Hematopoietic multipotent progenitor cell treated with erythropoietin and hydrocortisone succinate and interleukin-3 and kit ligand, for 8 days (in vitro differentiated cells): ENCODE measurements at places on chromosomes 1 and 21.

DNA sequence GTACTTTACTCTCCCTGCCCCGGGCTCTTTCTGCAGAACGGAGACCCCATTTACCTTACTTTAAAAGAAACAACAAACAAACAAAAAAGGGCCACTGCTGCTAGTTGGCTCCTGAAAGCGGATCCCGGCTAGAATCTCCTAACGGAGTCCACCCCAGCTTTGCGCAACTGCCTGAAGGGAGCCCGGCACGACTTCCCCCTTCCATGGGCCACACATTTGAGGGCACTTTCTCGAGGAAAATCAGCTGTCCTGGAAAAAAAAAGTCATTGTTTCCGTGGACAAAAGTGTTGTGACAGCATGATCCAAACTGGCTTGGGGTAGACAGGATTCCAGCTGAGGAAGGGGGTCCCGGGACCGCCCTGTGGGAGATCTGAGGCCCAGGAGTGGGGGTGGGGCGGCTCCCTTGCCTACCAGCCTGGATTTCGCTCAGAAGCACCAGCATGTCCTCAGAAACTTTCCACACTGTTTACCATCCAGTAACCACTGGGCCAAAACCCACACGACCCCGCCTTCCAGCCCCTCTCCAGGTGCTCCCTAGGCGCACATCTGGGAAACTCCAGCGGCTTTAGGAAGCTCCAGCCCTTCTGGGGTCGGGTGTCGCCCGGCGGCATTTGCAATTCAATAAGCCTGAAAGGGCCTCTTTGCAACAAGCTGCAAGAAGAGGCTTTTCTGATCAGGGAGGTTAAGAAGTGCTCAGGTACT is 4.8 kb downstream of the RIPK4 start:
- DNase-seq: no peak

DNA sequence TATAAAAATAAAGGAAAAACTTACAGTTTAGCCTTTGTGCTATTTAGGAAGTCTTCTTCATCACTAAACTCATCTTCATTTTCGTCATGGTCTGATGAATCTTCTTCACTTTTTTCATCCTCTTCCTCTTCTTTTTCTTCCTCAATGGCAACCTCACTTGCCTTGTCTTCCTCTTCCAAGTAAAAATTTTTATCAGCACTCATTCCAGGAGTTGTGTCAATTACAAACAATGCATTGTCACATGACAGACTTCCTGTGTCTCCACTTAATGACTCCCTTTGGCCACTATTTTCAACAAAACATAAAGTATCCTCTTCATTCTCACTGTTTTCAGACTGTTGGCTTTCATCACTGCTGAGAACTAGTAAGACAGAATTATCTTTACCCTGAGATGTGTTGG is 2.8 kb downstream of the DNTTIP2 start:
- DNase-seq: no peak

DNA sequence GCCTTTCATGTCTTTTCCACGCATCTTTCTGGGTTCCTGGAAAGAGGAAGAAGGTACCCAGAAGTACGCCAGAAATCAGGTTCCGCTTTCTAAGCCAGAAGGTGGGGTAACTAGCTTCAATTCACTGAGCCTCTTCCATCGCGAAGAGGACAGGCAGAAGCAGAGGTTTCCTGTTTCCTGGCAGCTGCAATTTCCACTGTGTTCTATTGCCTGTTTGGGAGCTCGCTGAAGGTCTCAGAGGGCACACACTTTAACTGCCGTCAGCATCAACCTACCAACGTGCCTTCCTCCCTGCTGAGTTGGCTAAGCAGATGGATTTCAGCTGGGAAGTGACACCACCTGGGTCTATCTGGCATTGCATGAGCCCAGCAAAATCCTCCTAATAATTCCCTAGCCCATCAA is 10.0 kb downstream of the NCF2 start:
- DNase-seq: peak; percentile 52

GRCh38 chr1:53777272-53777671 is 38.3 kb upstream of the GLIS1 start:
- no peak for DNase-seq

DNA sequence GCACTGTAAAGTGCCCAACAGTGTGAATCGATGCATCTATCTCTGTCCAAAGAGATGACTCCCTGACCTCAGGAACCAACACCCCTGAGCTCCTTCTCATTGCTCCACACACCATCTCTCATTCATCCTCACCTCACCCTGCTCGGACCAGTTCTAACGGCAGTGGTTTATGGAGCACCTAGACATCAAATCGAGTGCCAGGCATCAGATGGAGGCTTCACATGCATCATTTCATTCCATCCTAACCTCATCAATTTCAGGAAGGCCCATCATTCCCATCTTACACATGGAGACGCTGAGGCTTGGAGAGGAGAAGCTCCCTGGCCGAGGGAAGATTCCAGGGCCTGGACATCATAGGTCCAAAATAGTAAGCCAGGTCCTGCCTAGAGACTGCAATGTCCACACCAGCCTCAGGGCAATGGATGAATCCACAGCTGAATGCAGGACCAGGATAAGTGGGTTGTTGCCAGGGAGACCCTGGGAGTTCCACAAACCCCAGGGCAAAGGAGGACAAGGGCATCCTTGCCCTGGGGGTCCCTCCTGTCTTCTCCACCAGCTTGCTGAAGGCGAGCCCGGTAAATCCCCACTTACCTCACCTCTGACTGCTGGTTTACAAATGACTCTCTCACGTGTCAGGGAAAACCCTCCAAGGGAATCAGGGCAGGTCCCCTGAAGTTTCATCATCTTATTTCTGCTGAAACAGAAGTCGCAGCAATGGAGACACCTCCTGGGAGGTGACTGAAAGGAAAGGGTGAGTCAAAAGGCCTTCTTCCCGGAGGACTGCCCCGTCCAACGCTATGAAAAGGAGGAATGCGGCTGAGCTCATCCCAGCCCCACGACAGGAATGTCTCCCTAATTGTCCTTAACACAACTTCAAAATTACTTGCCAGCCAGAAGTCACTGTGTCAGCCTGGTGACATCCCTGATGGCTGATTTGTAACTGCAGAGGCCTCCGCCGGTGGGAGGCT is 9.0 kb upstream of the IFFO2 start:
- DNase-seq: no peak

GRCh38 chr1:213852107-213852506 is 135.7 kb upstream of the PROX1 start:
- no peak for DNase-seq

GRCh38 chr1:147516157-147516917 is 25.0 kb upstream of the BCL9 start:
- no peak for DNase-seq

GRCh38 chr1:2821966-2822620 is 20.6 kb upstream of the TTC34 start:
- peak; percentile 23 for DNase-seq

- no peak for DNase-seq
Observed at GRCh38 chr1:31712630-31713029, 8.8 kb upstream of the COL16A1 start.
